Umbilical cord (tissue), 2 donors: ENCODE measurements at places on chromosomes 5 and 9.
A peak's percentile ranks its signal among the peaks of the same experiment; 100 is the strongest.

- no peak for DNase-seq
Measured at GRCh38 chr9:127847178-127847510, 7.3 kb downstream of the ENG start.

GRCh38 chr9:9041756-9042155 lies 1242.2 kb upstream of the DMAC1 start:
- DNase-seq: peak; percentile 2

GRCh38 chr5:5141625-5142525 lies 1.7 kb downstream of the ADAMTS16 start:
- DNase-seq: peak; percentile 70

GRCh38 chr9:18666986-18667772 lies 193.2 kb downstream of the ADAMTSL1 start:
- DNase-seq: no peak

DNA sequence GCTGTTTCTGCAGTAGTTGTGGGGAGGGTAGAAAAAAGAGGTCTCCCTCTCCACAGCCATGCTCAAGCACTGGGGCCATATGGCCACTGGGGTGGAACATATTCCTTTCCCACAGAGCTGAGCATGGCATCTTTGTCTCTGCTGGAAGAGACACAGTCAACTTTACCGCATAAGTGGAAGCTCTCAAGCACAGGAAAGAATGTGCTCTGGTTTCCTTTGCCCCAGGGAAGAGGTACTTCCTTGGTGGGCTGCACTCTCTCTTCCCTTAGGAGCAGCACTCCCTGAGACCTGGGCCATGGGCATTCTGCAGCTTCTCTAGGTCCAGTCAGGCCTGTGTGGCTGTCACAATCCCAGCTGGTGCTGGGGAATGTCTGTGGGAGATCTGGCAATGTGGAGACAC lies 168.5 kb upstream of the ACTBL2 start:
- DNase-seq: no peak

GRCh38 chr5:43141211-43141610 lies 20.5 kb downstream of the ZNF131 start:
- no peak for DNase-seq

GRCh38 chr5:56712895-56713591 lies 102.3 kb upstream of the MAP3K1 start:
- DNase-seq: no peak

- no peak for DNase-seq
Measured at GRCh38 chr5:34867660-34868059, 28.7 kb downstream of the TTC23L start.

DNA sequence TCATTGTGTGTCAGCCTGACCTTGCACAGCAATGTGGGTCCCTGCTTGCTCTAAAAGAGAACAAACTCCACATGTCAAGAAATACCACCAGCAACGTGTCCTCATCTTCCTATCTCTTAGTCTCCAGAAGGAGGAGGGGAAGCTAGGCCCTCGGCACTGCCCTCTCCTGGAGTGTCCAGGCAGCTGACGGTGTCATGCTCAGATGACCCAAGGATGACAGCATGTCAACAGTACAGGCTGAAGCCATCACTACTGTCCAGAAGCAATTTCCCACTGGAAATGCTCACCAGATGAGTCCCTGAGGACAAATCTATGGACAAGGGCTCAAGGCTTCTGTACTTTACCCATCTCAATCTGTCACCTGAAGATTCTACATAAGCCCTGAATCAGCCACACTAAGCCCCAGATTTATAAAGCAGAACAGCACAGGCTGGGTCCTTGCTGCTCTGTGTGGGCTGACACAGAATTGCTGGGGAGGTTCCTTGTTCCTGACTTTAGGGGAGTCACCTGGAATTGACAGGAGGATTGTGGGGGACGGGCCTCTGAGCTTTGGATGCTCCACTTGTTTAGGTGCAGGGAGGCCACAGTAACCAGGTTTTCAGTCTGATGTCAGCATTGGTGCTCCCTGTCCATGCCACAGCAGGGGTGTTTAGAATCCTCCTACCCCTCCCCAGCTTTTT lies 210.2 kb downstream of the DAB2IP start:
- DNase-seq: no peak
